ENCODE measurements at places on chromosomes 1 and 21. TPM values are rescaled to one million over a fixed set of nuclear protein-coding genes. Genes with fewer than 3 reads are reported as not detected.

Gene NECTIN4
- 42.7 TPM for total RNA-seq

Gene RIPPLY3
- not detected for total RNA-seq

Gene UQCRHL
- total RNA-seq: 1.5 TPM

Gene CD244
- total RNA-seq: 2.0 TPM

Gene PEAR1
- total RNA-seq: 11.5 TPM

DNA sequence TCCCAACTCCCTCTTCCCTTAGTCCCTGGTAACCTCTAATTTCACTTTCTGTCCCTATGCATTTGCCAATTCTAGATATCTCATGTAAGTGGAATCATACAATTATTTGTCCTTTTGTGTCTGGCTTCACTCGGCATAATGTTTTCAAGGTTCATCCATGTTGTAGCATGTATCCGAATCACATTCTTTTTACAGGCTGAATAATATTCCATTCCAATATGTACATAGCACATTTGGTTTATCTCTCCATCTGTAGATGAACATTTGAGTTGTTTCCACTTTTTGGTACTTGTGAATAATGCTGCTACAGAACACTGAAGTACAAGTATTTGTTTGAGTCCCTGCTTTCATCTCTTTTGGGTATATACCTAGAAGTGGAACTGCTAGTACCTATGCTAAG is 857 bp upstream of the LYPLAL1 start:
- no peak overlapping the region for H3K4me3 ChIP-seq
- peaks cover 39% of the 10 kb centered on the region for H3K4me1 ChIP-seq
- H3K36me3 ChIP-seq: no peaks in the 10 kb centered on the region
- H3K27me3 ChIP-seq: no peaks in the 10 kb centered on the region

DNA sequence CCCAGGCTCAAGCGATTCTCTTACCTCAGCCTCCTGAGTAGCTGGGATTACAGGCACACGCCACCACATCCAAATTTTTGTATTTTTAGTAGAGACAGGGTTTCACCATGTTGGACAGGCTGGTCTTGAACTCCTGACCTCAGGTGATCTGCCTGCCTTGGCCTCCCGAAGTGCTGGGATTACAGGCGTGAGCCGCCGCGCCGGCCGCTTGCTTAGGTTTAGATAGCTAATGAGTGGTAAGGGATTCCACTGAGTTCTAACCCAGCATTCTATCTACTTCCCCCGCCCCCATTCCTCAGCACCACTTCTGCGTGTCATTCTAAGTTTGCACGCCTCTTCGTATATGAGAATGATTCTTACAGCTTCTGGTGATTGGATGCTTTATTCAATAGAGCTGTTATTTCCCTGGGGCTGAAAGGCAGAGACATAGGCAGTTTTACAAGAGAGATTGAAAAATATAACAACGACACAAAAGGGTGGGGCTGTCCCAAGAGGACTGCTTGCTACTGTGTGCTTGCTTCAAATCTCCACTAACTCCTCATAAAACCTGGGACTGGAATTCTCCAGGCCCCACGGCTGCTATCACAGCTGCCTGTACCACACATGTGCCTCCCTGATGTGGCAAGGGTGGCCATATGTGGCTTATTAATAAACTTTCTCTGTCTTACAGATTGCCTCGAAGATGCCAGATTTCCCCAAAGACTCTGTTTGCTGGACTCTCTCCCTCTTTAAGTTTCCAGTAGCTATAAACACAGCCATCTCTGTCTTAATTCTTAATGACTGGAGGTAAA is 23.7 kb upstream of the GREM2 start:
- H3K27me3 ChIP-seq: no peaks in the 10 kb centered on the region
- no peaks in the 10 kb centered on the region for H3K36me3 ChIP-seq
- no peak for DNase-seq
- no peak overlapping the region for H3K4me3 ChIP-seq
- no peaks in the 10 kb centered on the region for H3K4me1 ChIP-seq
- no peak overlapping the region for H3K27ac ChIP-seq

GRCh38 chr1:246617156-246617555 is 50.9 kb downstream of the CNST start:
- no peak overlapping the region for H3K27ac ChIP-seq
- no peak overlapping the region for H3K4me3 ChIP-seq
- H3K4me1 ChIP-seq: peaks cover 27% of the 10 kb centered on the region

DNA sequence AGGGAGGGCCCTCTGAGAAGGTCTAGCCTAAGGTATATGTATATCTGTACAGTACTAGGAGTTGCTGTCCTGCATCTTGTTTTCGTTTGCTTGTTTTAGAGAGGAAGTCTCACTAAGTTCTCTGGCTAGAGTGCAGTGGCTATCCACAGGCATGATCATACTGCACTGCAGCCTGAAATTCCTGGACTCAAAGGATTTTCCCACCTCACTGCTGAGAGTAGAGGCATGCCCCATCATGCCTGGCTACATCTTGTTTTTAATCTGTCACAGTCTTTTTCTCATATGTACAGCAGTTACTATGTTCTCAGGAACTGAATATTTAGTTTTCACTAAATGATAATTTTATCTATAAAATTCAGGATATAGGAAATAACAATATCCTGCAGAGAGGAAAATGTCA is 15.3 kb upstream of the PYHIN1 start:
- no peaks in the 10 kb centered on the region for H3K27me3 ChIP-seq
- no peak overlapping the region for H3K27ac ChIP-seq
- no peak for DNase-seq
- H3K4me3 ChIP-seq: no peak overlapping the region
- no peaks in the 10 kb centered on the region for H3K4me1 ChIP-seq
- H3K36me3 ChIP-seq: no peaks in the 10 kb centered on the region

GRCh38 chr1:248811514-248812490 is 13.9 kb downstream of the SH3BP5L start:
- H3K4me1 ChIP-seq: peaks cover 18% of the 10 kb centered on the region

DNA sequence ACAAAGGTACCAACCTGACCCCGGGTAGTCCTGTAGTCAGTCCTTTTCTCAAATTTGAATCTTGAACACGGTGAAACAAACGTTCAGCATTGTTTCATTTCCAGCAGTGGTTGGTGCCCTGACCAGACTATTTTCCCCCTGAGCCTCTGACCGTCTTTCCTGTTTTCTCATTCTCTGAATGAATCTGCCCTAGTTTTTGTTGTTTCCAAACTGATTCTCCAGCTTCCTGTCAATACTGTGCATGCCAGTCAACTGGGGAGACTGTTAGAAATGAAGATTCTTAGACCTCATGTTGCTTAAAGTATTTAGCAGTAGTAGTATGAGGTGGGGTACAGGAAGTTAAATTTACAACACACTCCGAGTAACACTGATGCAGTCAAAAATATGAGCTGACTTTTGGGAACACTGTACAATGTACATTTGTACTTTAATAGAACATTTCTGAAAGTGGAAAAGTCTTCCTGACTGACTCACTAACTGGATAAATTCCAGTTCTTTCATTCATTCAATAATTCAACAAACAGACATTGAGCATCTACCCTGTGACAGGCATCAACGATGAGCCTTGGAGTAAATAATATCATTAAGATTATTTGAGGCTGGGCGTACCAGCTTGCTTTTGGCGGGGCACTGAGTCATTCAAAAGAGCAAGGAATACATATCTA is 26.0 kb upstream of the ZRANB2 start:
- no peak for DNase-seq
- H3K4me1 ChIP-seq: no peaks in the 10 kb centered on the region
- H3K4me3 ChIP-seq: no peak overlapping the region
- H3K27me3 ChIP-seq: no peaks in the 10 kb centered on the region
- H3K36me3 ChIP-seq: no peaks in the 10 kb centered on the region
- H3K27ac ChIP-seq: no peak overlapping the region

All from vagina (tissue), 2 donors.